ENCODE measurements at places on chromosomes 7 and 10.

- no peak for DNase-seq
Measured at GRCh38 chr7:30321089-30321881, 36.9 kb downstream of the ZNRF2 start.

- no peak for DNase-seq
Measured at GRCh38 chr10:119235356-119235755, 28.0 kb downstream of the GRK5 start.

GRCh38 chr7:91465595-91466061 lies 201.4 kb downstream of the FZD1 start:
- no peak for DNase-seq

DNA sequence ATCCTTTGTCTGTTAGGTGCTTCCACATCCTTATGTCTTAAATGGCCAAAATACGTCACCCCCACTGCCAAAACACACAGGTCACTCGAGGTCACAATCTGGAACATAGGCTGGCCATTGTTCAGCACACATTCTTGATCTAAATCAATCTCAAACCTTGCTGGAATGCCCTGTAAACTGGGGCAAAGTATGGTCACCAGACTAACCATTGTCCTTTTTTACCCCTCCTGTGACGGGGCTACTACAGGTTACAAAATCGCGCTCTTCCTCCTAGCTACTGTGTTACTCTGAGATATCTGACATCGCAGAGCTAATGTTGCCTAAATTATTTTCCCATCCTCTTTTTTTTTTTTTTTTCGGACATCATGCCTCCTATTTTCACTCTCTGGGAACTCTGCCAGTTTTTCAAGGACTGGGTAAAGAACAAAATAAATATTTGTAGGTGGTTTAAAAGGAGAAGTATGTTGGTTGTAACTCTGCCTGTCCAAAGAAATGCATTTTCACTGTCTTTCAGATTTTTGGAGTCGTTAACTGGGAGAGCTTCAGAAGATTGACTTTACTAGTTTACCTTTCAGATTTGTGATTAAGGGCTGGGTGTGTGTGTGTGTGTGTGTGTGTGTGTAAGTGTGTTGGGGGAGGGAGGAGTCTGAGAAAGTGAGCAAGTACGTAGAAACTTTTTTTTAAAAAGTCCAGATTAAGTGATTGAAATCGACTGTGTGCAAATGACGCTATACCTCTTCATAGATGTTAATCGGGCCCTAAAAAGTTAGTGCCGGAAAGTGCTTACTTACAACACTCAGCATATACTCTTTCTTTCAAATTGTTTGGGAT lies 942 bp upstream of the KIAA1217 start:
- DNase-seq: no peak

GRCh38 chr10:8044908-8045725 lies 9.4 kb upstream of the GATA3 start:
- no peak for DNase-seq

GRCh38 chr7:906776-907157 lies 30.4 kb downstream of the GET4 start:
- no peak for DNase-seq

DNA sequence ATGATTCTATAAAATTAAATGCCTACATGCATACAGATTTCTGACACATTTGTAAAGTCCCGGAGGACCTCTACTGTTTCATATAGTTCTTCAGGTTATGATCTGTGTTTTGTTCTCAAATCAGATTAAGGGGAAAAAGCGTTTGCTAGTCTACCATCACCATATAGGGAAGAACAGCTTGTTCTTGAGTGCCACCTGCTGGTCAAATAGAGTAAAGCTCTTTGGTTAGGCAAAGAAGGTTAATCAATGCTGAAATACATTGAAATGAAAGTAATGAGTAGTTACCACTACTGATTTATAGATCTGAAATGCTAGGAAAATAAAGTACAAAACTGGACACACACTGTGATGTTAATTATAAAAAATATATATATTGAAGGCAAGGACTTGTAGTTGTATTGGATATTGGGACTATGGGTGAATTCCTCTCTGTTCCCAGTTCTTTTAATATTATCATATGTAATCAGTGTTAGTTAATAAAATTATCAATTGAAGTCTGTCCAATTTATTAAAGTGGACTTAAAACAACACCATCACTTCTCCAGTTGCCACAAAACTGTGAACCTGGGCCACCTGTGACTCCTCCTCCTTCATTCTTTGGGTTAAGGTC lies 72.6 kb upstream of the PDLIM1 start:
- DNase-seq: peak; percentile 11

DNA sequence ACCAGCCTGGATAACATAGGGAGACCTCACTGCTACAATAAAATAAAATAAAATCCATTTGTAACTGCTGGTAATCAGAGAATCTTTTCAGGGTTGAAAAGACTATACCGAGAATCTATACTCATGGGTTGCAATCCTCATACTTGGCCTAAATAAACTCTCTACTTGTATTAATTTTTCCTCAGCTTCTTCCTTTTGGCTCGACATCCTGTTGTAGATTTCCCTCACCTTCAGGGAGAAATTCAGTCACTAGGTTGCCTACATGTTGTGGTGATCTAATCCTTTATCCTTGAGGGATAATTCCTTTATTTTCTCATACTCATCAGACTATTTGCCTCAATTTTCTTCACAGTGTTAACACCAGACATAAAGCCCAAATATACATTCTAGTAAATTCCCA lies 1093.4 kb downstream of the SORCS3 start:
- no peak for DNase-seq

GRCh38 chr10:110980807-110981206 lies 61.4 kb downstream of the SHOC2 start:
- no peak for DNase-seq

DNA sequence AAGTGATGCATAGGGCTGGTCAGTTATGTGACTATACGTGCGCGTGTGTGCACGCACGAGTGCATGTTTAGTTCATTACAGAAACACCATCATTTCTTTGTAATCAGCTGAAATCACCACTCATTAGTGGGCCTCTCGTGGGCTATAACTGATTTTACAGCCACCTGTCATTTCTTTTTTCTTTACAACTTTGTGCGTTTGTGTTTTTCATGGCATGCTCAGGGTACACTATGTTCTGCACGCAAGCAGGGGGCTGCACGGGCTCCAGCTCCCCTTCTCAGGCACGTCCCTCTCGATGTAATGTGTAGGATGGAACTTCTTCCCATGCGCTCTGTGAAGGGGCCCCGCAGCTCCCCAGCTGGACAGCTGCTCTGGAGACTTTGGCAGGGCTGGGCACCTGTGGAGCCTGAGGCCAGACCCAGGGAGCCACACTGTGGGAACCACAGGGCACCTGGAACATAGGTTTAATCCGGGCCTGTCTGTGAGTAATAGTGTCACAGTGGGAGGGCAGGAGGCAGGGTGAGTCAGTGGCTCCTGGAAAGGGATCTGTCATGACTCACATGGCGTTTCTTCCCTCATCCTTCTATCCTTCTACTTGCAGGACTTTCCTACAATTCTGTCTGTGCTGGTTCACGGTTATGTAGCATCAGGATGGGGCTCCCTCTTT lies 4.9 kb downstream of the GCK start:
- DNase-seq: no peak

- peak; percentile 10 for DNase-seq
Measured at GRCh38 chr10:123994417-123995081, 98.8 kb downstream of the CHST15 start.

DNA sequence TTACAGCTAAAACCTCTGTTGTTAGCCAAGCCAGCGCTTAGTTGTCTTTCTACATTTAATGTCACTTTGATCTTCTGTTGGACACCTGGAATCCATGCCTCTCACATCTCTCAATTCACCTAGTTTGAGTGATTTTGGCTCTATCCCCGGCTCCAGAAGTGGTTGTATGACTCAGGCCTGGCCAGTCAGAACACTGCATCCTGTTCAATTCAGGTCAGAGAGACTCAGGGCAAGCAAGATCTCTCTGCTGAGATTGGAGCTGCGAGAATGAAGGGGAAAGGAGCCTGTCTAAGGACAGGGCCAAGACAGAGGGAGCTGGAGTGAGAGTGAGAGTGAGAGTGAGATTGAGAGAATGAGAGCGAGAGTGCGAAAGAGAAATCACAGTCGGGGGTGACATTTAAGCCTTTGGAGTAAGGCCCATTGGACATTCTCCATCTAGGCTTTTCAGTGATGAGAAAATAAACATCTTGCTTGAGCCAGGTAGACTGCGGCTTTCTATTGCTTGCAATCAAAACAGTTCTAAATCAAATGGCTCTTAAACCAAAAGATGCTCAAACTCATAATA lies 83.3 kb upstream of the DYNC1I1 start:
- no peak for DNase-seq

Measured in NCI-H1930 (cell line).